WTC11 (cell line): ENCODE measurements at places on chromosomes 5 and 9. TPM values are rescaled to one million over a fixed set of nuclear protein-coding genes. Genes with fewer than 3 reads are reported as not detected.

The TUBB4B gene
- 373 to 376 TPM (median 375 TPM) in 3 replicates for total RNA-seq

The PCDHB13 gene
- total RNA-seq = 2.2 to 2.9 TPM (median 2.6 TPM) in 3 replicates

The PCDHGA5 gene
- 2.0 to 2.5 TPM (median 2.4 TPM) in 3 replicates for total RNA-seq

DNA sequence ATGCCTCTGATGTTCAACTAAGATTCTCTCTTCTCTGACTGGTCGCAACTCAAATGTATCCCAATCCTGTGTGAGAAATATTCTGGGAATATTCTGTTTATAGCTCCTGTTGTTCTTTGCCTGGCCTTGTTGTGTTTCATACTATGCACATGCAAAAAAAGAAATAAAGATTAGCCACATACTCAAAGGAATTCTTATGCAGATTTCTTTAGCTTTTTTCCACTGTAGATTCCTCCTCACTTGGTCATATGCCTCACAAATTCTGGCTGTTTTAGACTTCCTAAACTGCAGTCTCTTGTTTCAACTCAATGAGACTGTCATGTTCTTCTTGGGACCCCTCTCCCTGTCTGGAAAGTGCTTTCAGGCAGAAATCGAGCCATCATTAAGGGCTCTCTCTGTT is 217.5 kb upstream of the SH3GL2 start:
- no peak for DNase-seq

DNA sequence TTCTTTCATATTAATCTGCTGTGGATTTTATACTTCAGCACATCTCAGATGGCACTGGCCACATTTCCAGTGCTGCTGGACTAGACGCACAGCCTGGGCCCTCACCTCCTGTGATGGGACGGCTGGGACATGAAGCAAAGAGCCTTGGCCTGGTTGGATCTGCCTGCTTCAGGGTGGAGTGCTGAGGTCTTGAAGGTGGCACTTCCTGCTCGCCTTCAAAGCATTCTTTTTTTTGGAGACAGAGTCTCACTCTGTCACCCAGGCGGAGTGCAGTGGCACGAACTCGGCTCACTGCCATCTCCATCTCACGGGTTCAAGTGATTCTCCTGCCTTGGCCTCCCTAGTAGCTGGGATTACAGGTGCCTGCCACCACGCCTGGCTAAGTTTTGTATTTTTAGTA is 73.1 kb downstream of the RAPGEF1 start:
- DNase-seq = no peak

GRCh38 chr5:72531496-72532190 is 24.4 kb upstream of the ZNF366 start:
- DNase-seq = no peak

DNA sequence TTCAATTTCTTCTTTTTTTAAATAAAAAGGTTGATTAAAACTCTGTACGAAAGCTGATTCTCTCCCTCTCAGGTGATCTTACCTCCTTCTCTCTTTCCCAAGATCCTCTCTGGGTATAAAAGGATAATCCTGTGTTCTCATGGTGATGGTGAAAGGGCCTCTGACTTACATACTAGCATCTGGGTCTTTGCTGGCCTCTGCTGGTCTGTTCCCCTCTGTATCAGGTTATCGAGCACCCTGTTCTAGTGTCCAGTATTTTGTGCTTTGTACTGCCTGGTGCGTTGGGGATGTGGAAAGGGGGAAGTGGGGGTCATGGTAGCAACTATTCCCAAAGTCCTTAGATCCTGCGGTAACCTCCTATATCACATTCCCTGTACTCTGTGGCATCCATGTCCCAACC is 328.9 kb downstream of the NR2F1-AS1 start:
- no peak for DNase-seq

GRCh38 chr9:19379283-19379682 is 753 bp downstream of the RPS6 start:
- DNase-seq = no peak

DNA sequence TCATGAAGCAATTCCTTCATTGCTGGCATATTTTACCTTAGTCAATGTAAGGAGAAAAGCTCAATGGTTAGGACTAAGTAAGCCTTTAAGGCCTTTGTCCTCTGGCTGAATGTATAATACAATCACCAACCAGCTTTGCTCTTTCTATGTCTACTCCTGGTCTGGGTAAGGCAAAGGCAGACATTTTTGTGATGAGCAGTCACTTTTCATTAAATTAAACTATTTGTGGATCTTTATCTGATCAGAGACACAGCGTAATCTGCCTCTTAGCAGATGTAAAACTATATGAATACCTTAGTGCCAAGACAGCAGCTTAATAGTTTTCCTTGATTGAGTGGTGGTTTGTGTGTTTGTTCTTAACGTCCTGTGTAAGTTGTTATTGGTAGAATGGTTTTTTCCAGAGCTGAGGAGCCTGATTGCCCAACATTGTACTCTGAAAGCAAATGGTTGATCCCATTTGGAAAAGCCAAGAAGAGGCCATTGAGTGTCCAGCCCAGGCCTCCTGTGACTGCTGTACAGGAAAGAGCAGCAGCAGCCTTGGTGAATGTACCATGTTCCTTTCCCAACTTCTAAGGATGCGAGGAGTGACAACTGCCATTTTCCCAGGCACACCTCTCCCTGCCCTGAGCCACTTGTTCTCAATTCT is 16.5 kb upstream of the CXXC5 start:
- DNase-seq = no peak

DNA sequence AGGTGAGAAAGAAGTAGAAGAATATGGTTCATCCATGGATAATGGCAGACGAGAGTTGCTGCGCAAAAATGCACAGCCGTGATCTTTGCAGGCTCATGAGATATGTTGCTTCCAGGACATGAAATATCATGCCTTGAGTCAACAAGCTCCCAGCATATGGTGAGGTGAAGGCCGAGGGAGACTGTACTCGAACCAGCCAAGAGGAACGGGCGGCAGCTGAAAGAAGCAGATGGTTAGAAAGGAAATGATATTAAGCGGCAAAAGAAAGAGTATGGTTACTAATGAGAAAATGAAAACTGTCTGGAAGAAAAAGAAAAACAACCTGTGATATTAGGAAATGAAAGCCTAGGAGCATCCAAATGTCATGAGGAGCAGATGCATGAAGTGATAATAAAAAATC is 344.7 kb upstream of the DAP start:
- DNase-seq = no peak

DNA sequence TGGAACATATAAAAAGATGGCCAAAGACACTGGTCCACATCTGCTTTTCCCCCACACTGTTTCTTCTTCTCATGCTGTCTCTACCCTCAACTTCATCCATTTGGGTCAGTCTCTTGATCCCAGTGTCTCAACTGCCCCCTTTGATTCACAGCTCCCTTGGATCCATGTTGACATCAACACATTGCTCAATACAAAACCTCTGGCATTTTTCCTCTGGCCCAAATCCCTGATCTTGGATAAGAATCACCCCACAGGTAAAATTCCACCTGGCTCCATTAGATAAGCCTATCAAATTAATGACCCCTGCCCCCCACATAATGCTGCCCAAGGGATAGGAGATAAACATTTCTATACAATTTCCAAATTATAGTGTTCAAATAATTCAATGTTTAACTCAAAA is 229.8 kb downstream of the TLE1 start:
- DNase-seq = no peak

- no peak for DNase-seq
Observed at GRCh38 chr5:72511774-72512592, 4.8 kb upstream of the ZNF366 start.

GRCh38 chr9:14006386-14007187 is 307.4 kb downstream of the NFIB start:
- no peak for DNase-seq
